ENCODE measurements at places on chromosomes 6 and 20. TPM values are rescaled to one million over a fixed set of nuclear protein-coding genes. Genes with fewer than 3 reads are reported as not detected.

DNA sequence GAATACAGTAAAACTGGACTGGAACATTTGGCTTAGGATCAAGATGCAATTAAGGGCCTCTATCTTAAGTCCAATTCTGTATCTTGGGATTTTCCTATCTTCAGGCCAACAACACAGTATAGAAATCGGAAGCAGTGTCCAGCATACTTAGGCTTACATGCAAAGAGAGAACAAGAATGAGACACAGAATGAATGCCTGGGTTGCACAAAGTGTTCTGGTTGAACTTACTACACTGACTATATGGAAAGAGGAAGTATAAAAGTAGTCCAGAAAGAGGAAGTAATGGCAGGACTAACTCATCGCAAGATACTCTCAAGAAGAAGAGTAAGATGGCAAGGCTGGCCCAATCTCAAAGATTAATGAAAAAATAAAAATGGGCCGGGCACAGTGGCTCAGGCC, 87.6 kb downstream of the BTBD9 start:
- DNase-seq = no peak

GRCh38 chr20:19774135-19774933, 16.3 kb downstream of the RIN2 start:
- no peak for DNase-seq

SRXN1 gene
- total RNA-seq = 17.7 TPM

- no peak for DNase-seq
Measured at GRCh38 chr6:112636650-112637262, 289.6 kb downstream of the RFPL4B start.

- no peak for DNase-seq
Measured at GRCh38 chr20:5833309-5833941, 83.2 kb downstream of the SHLD1 start.

DNA sequence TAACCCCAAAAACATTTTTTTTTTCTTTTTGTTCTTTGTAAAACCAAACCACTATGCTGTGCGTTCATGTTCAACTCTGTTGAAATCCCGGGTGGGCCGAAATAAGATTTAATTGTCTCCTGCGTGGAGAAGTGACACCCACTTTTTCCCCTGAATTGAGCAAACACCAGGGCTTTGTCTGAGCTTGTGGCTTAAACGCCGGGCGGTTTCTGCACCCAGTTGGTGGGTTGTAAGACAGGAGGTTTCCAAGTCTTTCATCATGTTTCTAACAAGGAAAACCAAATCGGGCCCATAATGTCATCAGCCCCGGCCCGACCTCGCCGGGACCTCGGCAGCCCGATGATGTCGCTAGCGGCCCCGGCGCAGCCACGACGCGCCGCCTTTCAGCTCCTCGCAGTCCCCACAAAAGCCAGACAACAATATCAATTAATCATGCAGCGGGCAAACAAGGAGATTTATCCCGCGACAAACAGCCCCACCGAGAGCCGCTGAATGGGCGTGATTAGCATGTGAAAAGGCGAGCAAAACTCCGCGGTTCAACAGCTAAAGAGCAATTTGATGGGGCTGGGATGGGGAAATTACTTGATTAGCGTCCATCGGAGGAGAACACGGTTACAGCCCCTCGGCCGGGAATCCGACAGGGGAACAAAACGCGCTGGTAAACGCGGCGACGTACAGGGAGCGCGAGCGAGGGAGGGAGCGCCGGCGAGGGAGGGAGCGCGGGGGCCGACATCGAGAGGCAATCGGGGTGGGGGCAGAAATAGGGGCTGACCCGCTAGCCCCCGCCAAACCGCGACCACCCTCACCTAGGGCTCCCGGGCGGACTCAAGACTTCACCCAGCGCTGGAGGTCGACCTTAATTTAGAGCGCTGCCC, 5.3 kb downstream of the LINC00237 start:
- peak; percentile 55 for DNase-seq

DNA sequence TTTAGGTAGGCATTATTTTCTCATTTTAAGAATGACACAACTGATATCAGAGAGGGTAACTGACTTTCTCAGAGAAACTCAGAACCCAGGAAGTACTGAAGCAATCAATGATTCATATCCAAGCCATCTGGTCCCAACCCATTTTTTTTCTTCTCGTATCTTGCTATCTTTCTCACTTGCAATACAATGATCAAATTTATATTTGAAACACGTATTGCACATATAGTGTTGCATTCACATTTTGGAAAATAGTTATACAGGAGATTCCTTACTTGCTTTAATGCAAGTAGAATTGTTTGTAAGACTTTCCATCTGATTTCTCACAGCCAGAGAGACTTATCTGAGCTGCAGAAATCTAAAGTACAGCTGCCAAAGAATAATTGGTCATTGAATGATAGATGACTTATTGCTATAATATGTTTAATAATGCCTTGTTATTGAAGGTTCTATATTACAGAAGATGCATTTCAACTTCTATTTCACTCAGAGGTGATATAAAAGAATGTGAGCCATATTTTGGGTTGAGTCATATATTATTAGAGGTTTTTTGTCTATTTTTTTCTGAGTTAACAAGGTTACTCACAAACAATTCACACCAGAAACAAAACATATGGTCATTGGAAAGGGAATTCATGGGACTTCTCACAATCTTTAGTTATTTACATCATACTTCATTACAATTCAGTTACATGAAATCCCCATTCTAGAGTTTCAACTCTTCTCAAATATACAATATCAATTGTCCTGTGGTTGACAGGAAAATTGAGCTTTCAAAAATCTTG, 337.5 kb upstream of the CITED2 start:
- no peak for DNase-seq

DNA sequence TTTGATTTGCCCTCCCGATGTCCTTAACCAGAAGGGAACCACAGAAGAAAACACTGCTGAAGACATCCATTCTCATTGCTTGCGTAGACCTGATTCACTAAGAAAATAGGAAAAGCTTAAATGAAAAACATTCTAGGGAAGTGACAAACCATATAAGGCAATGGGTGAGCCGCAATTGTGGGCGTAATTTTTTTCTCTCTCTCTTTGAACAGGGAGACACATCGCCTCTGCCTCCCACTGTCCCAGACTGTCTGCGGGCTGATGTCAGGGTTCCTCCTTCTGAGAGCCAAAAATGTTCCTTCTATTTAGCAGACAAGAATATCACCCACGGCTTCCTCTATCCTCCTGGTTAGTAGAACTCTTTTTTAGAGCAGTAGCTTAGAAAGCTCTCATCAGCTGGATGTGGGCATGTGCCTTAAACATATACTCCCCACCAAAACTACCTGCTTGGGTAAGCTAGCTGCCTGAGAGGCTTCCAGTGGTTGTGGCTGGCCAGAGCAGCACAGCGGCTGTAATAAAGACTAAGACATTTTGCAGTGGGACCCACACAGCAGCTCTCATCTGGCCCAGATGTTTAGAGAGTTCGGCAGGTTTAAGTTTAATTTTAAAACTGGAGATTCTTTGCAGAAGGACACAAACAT, 22.7 kb upstream of the CTAGE9 start:
- no peak for DNase-seq

DNA sequence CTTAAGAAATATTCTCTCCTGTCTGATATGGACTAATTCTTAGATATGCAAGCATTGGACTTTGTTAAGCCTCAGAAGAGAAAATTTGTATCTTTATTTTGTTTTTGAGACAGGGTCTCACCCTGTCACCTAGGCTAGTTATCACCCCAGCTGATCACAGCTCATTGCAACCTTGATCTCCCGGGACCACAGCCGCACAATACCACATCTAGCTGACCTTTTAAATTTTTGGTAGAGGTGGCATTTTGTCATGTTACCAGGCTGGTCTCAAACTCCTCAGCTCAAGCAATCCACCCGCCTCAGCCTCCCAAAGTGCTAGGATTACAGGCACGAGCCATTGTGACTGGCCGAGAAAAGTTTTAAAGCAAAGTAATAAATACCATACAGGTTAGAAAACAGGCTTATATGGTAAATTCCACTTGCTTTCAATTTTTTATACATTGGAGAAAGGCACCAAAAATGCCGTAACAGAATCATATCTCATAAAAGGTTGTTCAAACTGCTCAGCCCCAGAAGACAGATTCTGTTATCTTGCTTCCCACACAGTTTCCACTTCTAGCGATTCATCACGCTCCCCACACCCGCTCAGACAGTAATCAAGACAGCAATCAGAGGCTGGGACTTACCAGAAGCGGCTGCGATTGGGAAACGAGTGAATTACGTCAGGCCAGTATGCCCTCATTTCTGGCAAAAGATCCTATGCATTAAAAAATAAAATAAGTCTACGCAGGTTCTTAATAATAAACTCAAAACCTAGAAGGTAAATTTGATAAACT, 13.8 kb downstream of the RNASET2 start:
- DNase-seq = no peak

FAM83C gene
- total RNA-seq = not detected

DNA sequence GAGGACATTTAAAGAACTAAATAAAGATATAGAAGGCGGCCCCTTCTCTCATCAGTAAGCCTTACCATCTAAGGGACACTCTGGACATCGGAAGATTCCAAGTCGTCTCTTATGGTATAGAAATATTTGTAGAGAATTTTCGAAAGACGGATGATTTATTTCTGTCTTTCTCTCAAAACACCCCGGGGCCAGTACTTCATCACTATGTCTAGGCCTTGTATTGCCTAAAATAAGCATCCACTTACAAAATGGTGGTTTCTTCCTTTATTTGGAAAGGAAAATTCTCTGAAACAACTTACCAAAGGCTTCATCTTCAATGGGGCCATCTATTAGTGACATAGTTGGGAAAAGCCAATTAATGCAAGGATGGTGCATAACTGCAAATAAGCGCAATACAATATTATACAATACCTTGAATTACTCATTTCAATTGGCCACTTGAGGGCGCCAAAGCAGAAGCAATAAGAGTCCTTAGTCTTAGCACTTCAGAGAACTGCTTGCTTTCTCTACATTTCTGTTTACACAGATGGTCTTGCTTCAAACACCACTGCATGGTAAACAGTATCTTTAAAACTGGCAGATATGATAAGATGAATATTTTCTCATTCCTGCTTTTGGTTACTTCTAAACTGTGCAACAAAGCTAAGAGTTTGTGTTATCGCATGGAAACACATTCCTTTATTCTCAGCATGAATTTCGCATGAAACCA, 113.2 kb downstream of the VIP start:
- DNase-seq = peak; percentile 70

DNA sequence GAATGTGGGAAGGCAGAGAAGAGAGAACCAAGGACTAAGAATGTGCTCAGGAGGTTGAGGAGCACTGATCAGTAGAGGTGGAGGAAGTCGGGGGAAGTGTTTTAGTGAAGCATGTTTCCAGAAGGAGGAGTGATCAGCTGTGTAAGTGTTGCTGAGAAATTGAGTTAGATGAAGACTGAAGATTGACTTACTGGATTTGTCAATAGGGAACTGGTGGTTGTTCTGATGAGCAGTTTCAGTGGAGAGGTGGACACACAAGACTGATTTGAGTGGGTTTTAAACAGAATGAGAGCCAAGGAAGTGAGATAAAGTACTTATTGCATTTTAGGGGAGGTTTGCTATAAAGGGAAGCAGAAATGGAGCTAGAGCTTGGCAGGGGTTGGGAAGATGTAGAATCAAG, 182.6 kb downstream of the CDKAL1 start:
- no peak for DNase-seq

HSPA12B gene
- total RNA-seq = not detected

RAET1L gene
- total RNA-seq = not detected

PPP1R10 gene
- 134 TPM for total RNA-seq

DNA sequence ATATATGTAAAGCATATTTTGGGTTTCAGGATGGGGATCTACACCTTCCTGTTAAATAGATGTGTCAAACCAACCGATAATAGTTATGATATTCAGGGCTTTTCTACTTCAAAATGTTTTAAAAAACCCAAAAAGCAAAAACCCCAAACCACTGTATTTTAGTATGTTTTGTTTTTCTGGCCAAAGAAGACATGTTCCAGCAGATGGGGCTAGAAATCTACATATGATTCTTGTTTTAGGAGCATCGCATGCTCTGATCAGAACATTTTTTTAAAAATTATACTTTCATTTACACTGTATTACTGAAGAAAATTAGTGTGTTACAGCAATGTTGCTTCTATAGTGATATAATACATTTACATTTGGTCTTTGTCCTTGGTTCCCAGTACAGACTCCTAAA, 11.0 kb downstream of the RMND1 start:
- no peak for DNase-seq

GRCh38 chr20:1833728-1834726, 61.2 kb upstream of the SIRPA start:
- no peak for DNase-seq

GRCh38 chr6:146090474-146090873, 61.6 kb downstream of the GRM1 start:
- no peak for DNase-seq

- no peak for DNase-seq
Measured at GRCh38 chr6:165266621-165267020, 42.8 kb downstream of the C6orf118 start.

GRCh38 chr20:13648291-13649228, 9.8 kb upstream of the TASP1 start:
- DNase-seq = no peak

- no peak for DNase-seq
Measured at GRCh38 chr20:2519115-2519809, 10.5 kb upstream of the ZNF343 start.

DNA sequence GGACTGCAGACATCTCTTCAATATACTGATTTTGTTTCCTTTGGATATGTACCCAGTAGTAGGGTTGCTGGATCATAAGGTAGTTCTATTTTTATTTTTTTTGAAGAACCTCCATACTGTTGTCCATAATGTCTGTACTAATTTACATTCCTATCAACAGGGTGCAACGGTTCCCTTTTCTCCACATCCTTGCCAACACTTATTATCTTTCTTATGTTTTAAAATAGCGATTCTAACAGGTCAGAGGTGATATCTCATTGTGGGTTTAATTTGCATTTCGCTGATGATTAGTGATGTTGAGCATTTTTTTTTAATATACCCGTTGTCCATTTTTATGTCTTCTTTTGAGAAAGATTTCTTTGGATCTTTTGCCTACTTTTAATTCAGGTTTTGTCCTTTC, 2.0 kb upstream of the TP53RK start:
- DNase-seq = no peak

DEFB124 gene
- not detected for total RNA-seq

DOK5 gene
- 4.4 TPM for total RNA-seq

SPAG4 gene
- total RNA-seq = 4.3 TPM

GRCh38 chr20:33927724-33928123, 66.0 kb upstream of the RALY start:
- DNase-seq = no peak

GRCh38 chr6:48826152-48826515, 636.9 kb downstream of the MMUT start:
- DNase-seq = no peak

DNA sequence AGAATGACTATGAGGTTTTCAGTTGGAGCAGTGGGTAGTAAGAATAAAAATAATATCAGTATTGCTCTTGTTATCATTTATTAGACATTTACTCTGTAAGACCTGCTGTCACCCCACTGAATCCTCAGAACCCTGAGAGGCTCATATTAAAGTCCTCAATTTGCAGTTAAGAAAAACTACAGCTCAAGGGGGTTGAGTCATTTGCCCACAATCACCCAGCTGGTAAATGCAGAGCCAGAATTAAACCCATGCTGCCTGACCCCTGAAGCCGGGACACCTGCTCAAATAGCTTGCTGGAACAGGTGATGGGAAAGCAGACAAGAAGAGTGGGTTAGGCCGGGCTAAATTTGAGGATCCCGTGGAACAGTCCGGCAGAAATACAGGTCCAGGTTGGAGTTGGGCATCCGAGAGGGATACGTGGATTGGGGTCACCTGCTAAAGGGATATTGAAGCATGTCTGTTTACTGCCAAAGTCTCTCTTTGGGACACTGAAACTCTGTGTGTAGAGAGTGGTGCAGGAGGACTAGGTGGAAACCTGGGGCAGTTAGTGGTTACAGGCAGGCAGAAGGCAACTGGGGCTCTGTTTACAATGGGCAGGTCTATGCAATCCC, 344.1 kb downstream of the CDC5L start:
- DNase-seq = no peak

TCF19 gene
- total RNA-seq = 106 TPM
